NCI-H1092 treated with DMSO at 0.1 percent for 48 hours (cell line): ENCODE measurements at places on chromosomes 5 and 9.

DNA sequence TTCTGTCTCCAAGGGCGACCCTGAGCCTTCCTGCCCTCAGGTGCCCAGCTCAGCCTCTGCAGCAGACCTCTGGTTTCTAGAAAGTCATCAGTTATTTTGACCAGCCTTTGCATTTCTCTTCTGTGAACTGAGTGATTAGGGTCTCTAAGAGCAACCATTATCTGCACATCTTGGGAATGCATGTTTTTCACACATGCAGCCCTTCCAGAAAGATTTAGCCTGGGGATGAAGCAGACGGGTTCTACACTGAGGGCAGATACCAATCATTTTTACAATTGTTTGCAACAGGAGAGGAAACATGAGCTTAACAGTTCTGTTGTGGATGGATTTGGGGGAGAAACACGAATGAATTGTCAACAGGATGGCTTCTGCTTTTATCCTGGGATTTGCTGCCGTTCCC is 90.1 kb upstream of the PITX1 start:
- DNase-seq, result no peak

GRCh38 chr5:112127861-112128260 is 291.2 kb downstream of the EPB41L4A start:
- no peak for DNase-seq

GRCh38 chr5:103031607-103032006 is 88.3 kb downstream of the GIN1 start:
- no peak for DNase-seq

GRCh38 chr9:99140685-99141314 is 35.9 kb downstream of the TGFBR1 start:
- peak; percentile 16 for DNase-seq

DNA sequence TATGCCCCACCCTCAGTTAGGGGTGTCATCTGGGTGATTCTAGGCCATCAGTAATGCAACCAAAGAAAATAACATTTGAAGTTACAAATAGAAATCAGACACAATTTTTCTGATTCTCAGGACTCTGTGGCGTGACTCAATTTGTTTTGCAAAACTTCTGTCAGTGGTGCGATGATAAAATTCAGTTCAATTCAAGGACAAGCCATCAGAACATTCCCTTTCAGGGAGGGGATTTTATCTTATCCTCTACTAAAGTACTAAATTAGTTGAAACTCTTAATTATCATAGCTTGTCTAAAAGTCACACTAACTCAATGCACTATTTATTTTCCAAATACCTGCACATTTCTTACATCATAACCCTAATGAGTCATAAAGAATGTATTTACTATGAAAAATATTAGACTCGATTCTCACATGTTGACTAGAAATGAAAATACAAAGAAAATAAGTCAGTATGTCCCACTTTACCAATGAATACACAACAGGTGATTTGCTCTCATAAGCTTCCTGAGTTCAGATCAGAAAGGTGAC is 28.2 kb downstream of the HTR4 start:
- DNase-seq, result no peak

DNA sequence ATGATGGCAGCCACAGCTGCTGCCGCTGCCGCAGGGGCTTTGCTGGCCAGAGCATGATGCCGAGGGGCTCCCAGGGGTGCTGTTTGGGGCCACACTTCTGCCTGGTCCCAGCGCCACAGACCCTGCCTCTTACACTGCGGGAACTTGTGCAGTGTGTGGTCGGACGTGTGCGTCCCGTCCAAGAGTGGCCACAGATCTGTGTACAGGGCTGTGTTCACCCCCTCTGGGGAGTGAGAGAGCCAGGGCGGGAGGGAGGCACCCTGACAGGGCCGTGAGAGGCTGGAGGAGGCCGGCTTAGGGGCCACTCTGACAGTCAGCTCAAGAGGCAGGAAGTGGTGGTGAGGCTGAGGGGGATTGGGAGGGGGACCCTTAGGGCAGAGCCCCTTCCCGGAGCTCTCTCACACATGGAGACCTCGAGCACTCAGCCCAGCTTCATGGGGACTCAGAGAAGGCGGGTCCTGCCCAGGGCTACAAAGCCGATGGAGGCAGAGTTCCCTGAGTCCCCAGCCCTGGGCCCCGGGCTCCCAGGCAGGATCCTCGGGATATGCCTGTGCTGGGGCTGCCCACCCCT is 13.1 kb upstream of the CARD19 start:
- DNase-seq, result no peak

DNA sequence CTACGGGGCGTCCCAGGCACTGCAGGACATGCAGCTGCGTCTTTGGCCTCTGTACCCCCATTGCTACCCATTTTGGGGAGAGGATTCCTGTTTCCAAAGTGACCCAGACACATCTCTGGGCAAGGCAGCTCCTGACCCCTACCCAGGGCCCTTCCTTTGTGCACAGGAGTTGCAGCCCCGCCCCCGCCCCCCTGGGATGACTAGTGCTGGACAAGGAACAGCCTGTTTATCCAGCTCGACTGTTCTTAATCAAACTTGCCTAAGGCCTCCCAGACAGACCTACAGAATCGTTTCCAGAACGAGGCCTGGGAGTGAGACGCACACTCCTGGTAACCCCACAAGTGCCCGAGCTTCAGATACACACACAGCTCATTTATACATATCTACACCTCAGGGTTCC is 13.2 kb downstream of the DIPK1B start:
- no peak for DNase-seq

DNA sequence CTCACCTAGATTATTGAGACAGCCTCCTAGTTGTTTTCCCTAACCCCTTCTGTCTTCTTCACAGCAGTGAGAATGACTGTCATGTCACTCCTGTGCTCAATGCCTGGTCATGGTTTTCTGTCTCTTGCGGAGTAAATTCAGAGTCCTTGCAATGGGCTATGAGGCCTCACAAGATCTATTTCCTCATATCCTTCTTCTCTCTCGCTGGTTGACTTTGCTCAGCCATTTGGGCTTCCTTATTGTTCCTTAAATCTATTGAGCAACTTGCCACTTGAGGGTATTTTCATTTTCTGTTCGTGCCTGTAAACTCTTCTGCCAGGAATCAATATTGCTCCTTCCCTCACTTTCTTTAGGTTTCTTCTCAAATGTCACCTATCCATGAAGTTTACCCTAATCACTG is 9.0 kb downstream of the PPP3R2 start:
- no peak for DNase-seq

- DNase-seq, result no peak
Measured at GRCh38 chr9:98288881-98289280, 33.4 kb upstream of the TBC1D2 start.

GRCh38 chr9:76701441-76702039 is 62.7 kb upstream of the PCA3 start:
- DNase-seq, result no peak

- no peak for DNase-seq
Measured at GRCh38 chr5:109155625-109156024, 254.1 kb downstream of the PJA2 start.

- DNase-seq, result no peak
Measured at GRCh38 chr5:58410441-58410840, 49.4 kb downstream of the PLK2 start.

GRCh38 chr5:171771856-171772255 is 13.8 kb upstream of the SMIM23 start:
- DNase-seq, result no peak

GRCh38 chr5:32765266-32765665 is 54.1 kb downstream of the NPR3 start:
- DNase-seq, result no peak

DNA sequence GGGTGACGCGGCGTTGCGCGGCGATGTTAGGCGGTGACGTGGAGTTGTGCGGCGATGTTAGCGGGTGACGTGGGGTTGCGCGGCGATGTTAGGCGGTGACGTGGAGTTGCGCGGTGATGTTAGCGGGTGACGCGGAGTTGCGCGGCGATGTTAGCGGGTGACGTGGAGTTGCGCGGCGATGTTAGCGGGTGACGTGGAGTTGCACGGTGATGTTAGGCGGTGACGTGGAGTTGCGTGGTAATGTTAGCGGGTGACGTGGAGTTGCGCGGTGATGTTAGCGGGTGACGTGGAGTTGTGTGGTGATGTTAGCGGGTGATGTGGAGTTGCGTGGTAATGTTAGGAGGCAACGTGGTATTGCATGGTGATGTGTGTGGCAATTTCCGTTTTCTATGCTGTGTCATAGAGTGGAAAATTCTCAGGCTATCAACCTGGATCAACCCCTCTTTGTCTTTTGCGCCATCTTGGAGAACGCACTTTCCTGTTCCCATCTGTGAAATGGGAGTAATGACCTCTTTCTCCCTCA is 76.0 kb downstream of the ANKRD33B start:
- no peak for DNase-seq

DNA sequence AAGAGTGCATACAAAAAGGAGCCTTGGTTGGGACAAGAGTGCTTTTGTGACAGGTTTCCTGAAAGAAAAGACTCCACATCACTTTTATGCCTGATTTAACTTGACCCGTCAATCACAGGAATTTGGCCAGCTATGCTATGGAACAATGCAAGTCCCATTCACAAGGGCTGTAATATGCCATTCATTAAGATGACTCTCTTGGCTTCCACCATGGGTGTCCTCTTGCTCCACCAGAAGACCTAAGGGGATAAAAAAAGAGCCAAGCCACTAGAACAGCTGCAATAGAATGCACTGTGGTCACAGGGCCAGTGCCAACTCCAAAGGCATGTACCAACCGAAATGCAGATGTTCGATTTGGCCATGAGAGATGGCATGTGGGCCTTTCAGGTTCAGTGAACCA is 480.1 kb upstream of the MPDZ start:
- no peak for DNase-seq

GRCh38 chr5:66680221-66680620 is 84.0 kb downstream of the MAST4 start:
- no peak for DNase-seq

DNA sequence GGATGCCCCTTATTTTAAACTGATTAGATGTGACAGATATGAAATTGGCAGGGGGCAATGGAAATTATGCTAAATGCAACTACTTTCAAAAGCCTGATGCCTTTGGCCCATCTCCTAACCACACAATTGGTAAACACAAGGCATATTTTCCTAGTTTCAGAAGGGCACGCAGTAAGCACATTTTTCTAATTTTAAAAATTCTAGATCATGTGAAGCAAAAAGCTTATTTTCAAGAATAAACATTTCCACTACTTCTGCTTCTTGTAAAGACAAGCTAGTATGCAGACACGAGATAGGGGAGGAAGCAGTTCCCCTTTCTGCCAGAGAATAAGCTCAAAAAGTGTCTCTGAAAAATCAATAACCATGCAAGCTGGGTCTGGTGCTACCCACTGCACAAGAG is 67.7 kb downstream of the ABCA1 start:
- no peak for DNase-seq

GRCh38 chr5:1665231-1665630 is 134.4 kb downstream of the MRPL36 start:
- no peak for DNase-seq

GRCh38 chr5:121500310-121500709 is 351.4 kb upstream of the FTMT start:
- DNase-seq, result no peak

GRCh38 chr5:72752909-72753308 is 63.6 kb upstream of the TNPO1 start:
- no peak for DNase-seq

DNA sequence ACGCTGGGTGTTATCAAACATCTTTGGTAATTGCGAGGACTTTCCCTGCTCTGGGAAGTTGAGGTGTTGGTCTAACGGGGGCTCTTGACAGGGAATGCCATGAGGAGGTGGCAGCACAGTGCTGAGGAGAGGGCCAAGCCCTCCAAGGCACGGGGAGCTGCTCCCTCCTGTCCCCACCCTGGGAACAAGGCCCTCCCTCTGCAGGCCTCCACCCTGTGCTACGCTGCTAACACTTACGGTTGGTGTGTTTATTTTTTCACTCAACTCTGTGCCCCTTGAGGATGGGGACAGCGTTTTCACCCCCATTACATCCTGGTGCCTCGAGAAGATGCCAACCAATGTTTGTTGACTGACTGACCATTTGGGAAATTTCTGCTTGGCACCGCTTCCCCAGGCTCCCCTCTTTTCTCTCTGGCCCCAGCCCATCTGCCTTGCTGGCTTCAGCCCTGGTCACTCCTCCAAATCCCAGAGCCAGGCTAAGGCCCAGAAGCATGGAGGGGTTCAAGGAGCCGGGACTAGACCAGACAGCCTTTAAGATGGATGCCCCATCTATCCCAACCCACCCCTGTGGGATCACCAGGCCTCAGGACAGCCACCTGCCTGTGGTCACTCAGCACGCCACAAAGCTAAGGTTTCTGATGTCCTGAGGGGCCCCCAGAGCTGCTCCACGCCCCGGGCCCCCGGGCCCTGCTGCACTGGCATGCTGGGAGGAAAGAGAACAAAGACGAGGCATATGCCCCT is 125.7 kb downstream of the BARX1 start:
- no peak for DNase-seq

GRCh38 chr9:14198841-14199455 is 115.0 kb downstream of the NFIB start:
- peak; percentile 27 for DNase-seq

- DNase-seq, result no peak
Measured at GRCh38 chr5:101424530-101425175, 521.6 kb upstream of the ST8SIA4 start.

DNA sequence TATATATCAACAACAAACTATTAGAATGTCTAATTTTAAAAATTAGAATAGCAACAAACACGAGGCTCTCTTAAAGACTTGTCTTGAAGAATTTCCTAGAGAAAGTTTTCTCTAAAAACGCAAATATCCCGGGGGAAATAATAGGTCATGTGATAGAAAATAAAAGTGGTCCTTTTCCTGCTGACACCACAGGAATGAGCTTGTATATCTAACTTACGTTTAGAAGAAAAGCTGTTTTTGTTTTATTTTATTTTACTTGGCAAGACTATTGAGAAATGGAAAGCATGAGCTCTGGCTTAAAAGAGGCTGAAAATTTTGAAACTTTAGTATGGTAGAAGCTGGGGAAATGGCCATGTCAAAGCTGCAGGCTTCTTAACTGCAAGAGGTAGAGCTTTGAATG is 465.0 kb downstream of the AGTPBP1 start:
- no peak for DNase-seq

- DNase-seq, result no peak
Measured at GRCh38 chr9:82940376-82940775, 122.6 kb downstream of the RASEF start.

GRCh38 chr9:123062351-123063176 is 29.1 kb downstream of the GPR21 start:
- DNase-seq, result no peak

DNA sequence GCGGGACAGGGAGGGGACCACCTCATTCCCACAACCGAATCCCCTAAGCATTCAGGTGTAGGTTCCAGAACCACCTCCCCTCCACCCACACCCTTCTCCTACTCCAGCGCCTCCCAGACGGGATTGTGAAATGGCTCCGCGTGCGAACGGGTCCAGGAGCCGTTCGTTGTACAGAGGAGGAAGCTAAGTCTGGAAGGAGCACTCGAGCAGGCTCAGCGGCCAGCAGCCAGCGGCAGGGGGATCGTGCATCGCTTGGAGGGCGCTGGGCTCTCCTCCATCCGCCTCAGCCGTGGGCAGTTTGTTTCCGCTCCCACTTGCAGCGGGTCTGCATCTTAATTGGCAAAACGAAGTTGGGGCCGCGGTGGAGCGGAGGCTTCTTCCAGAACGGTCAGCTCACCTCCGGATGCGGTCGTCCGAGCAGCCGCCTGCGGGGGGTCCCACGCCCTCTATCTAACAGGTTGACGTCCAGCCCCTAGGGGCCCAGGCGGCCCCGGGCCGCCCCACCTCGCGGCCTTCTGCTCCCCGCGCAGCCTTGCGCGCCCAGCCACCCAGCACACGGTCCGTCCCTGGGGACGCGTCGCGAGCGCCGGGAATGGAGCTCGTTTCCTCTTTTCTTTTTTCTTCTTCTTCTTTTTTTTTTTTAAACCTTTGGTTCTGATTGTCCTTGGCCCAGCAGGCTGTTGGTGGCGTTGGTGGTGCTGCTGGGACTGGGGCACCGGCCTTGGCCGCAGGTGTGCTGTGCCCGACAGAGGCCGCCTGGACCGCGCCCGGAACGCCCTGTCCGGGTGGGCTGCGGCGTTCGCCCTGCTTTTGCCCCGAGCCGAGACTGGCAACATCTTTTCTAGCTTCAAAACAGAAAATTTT is 3.9 kb upstream of the BARX1 start:
- DNase-seq, result no peak
